Tongue (tissue), 3 donors: ENCODE measurements at places on chromosomes 1 and 21. TPM values are rescaled to one million over a fixed set of nuclear protein-coding genes. Genes with fewer than 3 reads are reported as not detected.

DNA sequence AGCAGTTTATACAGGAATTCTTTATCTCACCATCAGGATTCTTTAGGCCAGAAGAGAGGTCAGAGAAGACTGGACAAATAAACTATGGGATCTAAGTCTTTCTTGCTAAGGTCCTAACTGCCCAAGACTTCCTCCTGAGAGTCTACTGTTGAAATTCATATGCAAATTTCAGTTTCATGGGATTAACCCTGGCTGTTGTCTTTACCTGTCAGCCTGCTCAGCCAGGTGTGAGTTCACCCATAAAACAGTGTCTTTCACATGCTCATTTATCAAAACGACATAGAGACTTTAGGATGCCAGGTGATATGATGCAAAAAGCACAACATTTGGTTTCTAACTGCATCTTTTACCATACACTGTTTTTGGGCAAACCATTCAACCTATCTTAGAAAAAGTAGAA is 211.0 kb downstream of the PDE4B start:
- DNase-seq, result no peak

DNA sequence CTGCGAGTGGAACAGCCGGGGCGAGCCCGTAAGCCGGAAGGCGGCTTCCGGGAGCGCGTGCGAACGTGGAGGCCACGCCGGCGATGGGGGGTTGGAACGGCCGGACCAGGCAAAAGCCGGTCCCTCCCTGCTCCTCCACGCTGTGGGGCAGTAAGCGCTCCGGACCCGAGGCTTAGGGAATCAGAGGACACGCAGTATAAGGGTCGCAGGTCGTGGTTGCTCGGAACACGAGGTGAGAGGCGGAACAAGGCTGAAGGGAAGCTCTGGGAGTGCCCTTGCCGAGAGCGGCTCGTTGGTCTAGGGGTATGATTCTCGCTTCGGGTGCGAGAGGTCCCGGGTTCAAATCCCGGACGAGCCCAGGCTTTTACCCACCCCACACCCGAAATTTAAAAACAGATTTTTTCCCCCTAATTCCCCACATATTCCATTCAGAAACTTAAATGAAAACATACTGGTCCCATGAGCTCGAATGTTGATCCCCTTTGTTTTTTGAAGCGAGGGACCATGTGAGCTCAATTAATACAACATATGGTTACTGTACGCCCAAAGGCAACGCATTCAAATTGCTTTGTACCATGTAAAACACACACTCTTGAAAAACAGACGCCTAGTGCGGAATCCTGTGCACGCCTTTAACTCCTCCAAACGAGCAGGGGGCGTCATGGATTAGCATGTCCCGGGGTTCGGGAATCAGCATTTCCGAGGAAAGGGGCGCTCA is 7.2 kb upstream of the MPZL1 start:
- peak; percentile 96 for DNase-seq

GRCh38 chr1:64745181-64745985 is 508 bp downstream of the RAVER2 start:
- peak; percentile 71 for DNase-seq

DNA sequence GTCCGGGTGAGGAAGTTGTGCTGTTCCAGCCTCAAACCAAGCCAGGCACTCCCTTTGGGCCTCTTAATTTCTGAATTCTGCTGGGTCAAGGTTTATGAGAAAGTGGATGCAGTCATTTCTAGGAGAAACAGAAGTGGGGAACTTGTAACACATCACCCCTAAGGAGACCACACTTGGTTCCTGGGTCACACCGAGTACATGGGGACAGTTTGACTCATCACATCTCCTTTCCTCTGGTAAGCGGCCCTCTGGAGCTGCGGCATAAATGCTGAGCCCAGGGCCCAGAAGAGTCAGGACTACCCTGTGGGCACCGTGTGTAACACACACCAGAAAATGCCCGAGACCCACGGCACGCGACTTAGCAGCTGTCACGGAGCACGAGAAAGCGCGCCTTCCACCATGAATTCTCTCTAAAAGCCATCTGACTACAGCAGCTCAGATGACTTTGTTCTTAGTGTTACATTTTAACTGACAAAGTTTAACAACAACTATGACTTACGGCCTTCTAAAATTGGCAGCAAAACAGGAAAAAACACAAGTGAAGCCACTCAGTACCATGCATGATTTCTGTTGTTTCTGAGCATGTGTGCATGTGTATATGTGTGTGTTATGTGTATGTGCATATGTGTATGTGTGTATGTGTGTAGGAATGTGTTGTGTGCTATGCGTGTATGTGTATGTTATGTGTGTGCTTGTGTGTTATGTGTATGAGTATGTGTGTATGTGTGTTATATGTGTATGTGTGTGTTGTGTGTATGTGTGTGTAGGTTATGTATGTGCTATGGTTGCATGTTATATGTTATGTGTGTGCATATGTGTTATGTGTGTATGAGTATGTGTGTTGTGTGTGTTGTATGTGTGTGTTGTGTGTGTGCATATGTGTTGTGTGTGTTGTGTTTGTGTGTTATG is 50.8 kb downstream of the TOMM20 start:
- no peak for DNase-seq

- no peak for DNase-seq
These were observed 63.3 kb upstream of the ZC3H11B start for GRCh38 chr1:219676012-219676765.

DNA sequence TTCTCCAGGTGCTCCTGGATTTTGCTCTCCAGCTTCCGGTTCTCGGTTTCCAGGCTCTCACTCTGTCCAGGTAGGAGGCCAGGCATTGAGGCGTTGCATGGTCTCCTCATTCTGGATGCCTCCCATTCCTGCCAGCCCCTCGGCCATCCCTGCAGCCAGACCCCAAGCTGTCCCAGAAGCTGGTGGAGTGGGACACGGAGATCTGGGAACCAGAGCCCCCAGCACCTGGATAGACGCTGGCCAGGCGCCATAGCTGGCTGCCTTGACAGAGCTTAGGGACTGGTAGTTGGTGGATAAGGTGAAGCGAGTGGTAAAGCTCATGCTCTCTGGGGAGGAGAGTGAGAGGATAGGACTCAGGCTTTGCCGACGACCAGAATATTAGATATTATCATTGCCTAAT is 29.6 kb downstream of the RAP1A start:
- no peak for DNase-seq

GRCh38 chr1:118905196-118905595 is 82.9 kb downstream of the TBX15 start:
- no peak for DNase-seq

GRCh38 chr1:40982721-40983120 is 3.2 kb downstream of the CTPS1 start:
- no peak for DNase-seq

- peak; percentile 23 for DNase-seq
These were observed 50.4 kb downstream of the SLC16A1 start for GRCh38 chr1:112905395-112906149.

- no peak for DNase-seq
These were observed 137.2 kb upstream of the NGF start for GRCh38 chr1:115475252-115475651.

GRCh38 chr1:29631361-29631760 is 395.0 kb downstream of the PTPRU start:
- DNase-seq, result no peak

DNA sequence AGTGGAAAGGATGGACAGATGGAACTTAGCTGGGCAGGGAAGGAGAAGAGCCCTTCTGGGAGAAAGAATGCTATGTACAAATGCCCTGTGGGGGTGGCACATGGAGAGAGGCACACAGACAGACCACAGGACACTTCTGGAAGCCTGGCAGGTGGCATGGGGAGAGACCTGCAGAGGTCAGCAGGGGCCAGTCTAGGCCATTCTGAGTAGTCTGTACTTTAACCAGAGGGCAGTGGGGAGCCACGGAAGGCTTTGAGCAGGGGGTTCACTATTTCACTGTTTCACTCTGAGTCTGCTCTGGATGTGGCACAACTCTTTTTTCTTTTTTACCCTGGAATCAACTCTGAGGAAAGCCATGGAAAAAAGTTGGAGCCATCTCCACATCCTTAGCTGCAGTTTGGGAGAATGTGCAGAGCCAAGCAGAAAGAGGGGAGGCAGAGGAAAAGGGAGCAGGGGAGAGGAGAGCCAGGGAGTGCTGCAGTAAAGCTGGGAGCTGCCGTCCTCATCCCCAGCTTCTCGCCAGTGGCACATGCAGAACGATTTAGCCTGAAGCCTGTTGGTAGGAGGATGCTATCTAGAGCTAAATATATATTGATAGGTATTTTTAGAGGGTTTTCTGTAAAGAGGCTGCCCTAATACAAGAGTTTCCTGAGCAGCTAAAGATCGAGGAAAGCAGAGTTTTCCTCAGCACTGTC is 34.0 kb downstream of the CACNA1E start:
- DNase-seq, result no peak

DNA sequence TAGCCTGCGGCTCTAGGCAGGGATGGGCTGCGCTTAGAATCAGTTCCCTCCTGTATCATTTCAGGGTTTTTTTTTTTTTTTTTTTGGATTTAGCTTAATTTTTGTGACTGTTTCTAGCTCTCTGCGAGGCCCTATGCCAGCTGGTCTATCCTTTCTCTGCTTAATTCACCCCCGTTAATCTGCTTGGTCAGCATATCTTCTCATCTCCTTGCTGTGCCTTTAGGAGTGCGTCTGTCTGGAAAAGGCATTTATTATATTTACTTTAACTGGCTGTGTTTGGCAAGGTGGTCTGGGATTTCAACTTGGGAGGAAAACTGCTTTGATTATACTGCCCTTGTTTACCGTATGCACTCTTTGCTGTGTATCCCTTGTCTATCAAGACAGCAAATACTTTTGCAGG is 184.8 kb upstream of the KIAA0040 start:
- no peak for DNase-seq

GRCh38 chr1:8643542-8644536 is 173.6 kb downstream of the RERE start:
- DNase-seq, result no peak

CSF1 gene
- total RNA-seq, result 16.5 TPM

PTAFR gene
- 1.3 TPM for total RNA-seq
